Amniotic stem cell (primary cell): ENCODE measurements at places on chromosomes 6 and 20.
A peak's percentile ranks its signal among the peaks of the same experiment; 100 is the strongest.

DNA sequence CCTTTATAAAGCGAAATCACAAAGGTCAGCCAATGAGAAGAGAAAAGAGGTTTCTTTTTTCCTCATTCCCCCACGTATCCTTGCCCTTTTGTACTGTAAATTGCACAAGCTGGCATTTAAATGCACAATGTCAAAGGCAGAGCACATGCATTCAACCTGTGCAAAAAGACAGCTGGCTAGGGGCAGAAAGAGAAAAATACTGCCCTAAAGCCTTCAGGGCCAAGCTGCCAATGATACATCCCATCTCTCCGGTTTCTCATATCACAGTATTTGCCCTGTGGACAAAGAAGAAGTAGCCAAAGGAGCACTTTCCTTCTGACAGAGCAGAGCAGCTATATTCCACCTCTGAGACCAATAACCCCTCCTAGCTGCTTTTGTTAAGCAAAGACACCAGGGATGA lies 219.2 kb downstream of the TRDN start:
- DNase-seq, result no peak

DNA sequence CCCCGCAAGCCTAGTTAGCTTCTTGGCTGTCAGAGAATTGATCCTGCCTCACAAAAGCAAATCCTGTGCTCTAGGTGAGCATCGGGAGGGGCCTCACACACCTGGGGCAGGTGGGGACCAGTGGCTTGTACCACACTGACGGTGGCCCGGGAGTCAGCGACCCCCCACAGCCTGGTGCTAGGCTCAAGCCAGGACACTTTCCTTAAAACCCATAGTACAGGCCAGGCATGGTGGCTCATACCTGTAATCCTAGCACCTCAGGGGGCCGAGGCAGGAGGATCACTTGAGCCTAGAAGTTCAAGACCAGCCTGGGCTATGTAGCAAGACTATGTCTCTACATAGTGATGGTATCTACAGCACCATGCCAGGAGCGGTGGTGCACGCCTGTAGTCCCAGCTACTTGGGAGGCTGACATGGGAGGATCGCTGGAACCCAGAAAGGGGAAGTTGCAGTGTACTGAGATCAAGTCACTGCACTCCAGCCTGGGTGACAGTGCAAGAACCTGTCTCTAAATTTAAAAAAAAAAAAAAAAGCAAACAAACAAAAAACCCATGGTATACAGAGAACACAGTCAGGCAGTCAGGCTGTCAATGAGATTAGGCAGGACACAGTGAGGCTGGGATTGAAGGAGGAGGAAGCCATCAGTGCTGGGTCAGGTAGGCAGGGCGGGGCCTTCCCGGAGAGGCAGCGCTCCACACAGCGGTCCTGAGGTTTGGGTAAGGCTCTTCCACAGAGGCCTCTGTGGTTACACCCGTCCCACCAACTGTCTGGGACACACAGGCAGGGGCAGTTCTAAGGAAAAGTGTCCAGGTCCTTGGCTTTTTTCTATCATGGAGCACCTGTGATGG lies 41.3 kb downstream of the SYNJ2 start:
- no peak for DNase-seq

DNA sequence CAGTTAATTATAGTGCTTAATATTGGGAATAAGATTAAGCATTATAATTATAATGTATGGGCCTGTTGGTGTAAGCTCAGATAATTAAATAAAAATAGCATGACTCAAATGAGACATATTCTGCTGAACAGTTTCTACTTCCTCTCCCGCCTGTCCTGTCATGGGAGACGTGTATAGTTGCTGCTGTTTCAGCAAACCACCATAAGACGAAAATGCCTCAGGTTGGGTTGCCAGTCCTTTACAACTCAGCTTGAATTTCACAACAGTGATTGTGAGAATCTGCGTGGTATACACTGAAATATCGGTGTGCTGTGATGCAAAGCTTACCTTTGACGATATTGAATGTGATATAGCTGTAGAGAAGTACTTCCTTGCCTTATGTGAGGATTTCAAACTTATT lies 99.5 kb downstream of the POPDC3 start:
- no peak for DNase-seq

- peak; percentile 28 for DNase-seq
These were observed 9.3 kb downstream of the SLC9A8 start for GRCh38 chr20:49821870-49822331.

DNA sequence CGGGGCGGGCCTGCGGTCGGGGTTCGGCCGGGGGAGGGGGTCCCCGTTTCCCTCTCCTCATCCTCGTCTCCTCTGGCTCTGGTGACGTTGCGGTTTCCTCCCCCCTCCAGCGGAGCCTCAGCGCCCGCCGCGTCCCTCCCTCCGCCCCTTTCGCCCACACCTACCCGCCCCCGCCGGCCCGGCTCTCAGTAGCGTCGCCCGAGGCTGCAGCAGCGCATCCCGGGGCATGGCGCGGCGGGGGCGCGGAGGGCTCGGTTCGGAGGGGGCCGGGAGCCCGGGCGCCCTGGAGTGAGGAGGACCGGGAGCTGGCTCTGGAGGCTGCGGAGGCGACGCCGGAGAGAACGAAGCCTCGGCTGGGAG lies at the start of gene DSE:
Gene DSE, plus strand, starts transcription at position 188 of the 360 bp plus-strand sequence. CDS start 28,304 bp downstream, outside the sequence.
- peak; percentile 76 for DNase-seq

- DNase-seq, result no peak
These were observed 23.8 kb downstream of the ANKS1A start for GRCh38 chr6:34912715-34913464.

DNA sequence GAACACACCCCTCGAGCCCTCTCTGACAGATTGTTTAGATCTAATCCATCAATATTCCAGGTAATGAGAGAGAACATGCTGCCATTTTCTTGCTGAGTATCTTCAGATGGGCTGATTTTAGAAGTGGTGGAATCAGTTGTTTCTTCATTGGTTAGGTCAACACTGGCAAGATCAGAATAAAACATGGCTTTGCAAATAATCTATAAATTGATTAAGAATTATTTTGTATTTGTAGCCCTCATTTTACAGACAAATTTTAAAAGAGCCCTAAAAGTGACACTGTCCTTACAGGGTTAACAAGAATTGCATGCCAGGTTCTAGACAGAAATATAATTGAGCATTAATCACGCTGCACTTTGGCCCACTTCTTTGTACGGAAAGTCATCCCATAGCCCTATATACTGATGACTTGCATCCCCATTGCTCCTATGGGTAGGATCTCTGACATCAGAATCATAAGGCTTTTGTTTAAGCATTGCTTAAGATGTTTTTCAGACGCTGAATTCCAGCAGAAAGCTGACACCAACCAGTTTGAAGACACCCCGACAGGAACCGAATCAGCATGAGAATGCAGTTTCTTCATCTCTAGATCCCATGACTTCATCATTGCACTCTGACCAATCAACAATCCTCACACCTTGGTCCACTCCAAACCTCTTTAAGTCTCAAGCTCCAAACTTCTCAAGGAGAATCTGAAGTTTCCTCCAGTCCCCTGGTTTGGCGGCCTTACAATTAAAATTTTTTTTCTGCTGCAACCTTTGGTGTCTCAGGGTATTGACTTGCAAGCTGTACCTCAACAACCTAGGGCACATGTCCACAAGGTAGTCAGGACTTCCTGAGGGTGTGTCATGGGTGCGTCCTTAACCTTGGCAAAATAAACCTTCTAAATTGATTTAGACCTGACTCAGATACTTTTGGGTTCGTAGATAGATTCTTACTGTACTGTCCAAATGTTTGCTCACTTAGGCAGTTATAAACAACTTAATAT lies 7.8 kb downstream of the TDP2 start:
- DNase-seq, result no peak

DNA sequence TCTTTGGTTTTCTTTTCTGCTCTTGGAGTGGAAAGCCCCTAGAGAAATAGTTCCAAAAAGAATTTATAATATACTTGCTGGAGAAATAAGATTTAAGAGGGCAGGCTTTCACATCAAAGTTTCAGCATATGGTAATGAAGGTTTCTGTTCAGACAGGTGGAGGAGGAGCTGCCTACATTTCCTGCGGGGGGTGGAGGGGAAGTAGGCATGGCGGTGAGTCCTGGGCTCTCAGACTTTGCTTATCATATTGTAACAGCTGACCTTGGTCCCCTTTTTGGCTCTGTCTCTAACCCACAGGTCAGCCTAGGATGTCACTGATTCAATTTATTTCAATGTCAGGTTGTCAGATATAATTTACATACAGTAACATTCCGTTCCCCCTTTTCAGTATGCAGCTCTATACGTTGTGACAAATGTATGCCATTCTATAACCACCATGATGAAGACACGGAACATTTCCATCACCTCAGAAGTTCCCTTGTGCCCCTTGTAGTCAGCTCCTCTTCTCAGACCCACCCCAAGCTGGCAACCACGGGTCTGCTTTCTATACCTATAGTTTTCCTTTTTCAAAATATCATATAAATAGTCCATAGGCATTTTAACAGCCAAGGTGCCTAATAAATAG lies 77.6 kb upstream of the GGTLC1 start:
- DNase-seq, result no peak

- DNase-seq, result no peak
These were observed 156.2 kb downstream of the GMPR start for GRCh38 chr6:16394632-16395031.

DNA sequence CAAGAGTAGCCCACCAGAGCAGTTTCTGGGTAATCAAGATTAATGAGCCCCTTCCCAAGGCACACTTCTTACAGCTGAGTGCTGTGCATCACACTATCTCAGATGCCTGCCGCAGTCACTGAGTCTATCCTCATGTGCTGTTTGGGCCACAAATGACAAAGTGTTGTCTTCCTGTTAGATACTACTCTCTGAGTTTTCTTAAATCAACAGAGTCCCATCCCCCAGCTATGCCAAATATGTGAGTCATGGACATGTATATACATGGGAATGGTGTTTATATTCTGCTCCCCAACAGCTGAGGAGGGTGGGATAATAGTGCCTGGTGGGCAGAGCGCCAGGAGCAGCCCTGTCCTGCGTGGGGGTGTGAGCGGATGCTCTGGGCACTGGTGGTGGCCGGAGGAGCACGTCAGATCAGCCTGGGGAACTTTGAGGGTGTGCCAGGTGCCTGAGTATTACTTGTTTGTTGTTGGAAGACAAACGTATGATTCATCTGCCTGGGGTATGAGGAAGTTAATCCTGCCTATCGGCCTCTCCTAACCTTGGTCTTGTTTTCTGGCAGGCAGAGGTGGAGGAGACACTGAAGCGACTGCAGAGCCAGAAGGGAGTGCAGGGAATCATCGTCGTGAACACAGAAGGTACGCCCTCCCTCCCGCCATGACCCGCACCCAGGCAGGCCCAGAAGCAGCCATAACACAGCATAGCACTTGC lies 9.6 kb downstream of the DYNLRB1 start:
- DNase-seq, result peak; percentile 95

DNA sequence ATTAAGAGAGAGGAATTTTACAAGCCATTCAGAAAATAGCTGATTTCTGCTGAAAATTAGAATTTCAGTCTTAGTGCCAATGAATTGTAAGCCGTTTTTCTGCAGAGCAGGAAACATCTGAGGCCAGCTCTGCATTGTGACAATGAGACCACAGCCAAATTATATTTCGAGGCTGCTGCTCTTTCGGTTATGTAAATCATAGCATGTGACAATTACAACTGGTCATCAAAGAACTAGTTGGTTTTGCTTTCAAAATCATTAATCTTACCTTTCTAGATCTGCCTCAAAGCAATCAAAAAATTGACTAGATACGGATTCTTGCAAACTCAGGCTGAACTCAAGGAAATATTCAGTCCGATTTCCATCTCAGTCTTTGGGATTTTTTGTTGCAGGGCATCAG lies 33.4 kb upstream of the INSM1 start:
- no peak for DNase-seq

- no peak for DNase-seq
These were observed 1.6 kb upstream of the UCKL1 start for GRCh38 chr20:63957690-63958441.

DNA sequence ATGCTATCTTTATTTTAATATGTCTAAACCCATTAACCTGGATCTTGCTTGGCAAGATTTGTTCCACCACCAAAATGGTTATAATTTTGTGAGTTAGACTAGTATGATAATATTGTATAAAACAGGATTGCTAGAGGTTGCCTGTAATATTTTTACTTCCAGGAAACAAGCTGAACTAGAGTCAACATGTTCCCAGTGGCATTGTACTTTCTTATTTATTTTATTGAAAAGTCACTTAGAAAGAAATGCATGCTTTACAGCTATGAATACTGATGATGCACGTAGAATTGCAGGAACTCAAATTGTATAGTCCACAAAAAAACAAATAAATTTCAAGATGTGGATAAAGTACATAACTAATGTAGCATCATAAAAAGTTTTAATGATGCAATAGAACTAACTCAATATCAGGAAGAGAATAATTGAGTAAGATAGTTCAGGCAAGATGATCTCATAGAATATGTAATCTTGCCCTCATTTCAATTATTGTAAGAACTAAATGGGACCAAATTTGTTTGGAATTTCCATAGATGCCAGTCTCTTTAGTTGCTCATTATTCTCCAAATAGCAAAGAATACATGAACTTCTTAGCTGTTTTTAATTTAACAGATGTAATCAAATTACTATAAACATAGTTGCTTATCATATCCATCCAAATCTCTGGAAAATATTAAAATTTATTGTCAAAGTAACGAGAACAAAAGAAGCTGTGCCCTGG lies 451.8 kb downstream of the COL12A1 start:
- no peak for DNase-seq

DNA sequence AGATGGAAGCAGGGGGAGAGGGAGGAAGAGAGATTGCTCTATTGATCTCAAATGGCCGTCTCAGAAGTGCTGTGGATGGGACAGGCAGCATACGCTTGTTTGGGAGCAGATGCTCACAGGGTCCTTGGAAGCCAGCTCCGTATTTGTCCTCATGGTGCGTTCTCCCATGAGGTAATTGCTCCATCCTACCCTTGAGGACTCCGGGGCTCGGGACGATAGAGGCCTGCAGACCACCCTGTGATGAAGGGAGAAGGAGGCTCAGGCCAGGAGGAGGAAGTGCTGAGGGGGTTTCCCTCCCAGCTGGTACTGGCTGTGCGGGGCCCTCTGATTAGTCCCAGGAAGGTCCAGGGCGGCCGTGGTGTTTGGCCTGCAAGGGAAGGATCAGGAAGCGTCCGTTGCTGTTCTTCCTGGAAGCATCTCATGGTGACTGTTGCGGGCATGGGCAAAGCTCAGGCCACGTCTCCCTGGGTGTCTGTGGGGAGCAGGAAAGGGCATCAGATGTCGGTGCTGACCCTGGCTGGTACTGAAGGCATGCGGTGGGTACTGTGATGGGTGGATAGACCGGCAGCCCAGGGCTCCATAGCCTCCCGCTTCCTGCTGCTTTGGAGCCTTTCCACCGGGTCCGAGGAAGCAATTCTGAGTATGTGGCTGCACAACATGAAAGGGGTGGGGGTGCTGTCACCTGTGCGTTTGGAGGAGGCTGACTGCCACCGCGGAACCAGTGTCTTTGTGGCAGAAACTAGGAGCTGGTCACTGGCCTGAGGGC lies 158.3 kb downstream of the SYCP2 start:
- DNase-seq, result no peak

DNA sequence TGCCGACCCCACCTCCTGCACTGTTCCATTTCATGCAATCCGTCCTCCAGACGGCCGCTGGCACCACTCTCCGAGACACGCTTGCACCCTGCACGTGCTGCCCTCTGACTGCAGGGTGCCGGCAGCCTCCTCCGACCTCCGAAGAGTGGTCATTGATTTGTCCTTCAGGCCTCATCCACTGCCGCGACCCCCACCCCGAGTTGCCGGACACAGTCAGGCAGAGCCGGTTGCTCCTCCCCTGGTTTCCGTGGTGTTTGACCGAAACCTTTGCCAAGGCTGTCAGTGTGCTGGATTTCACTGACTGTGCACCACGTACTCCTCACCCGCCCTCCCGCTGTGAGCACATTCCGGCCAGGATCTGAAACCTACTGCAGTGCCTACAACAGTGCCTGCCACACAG lies 156.4 kb upstream of the PDE10A start:
- no peak for DNase-seq
